ENCODE measurements at places on chromosomes 1 and 21.

DNA sequence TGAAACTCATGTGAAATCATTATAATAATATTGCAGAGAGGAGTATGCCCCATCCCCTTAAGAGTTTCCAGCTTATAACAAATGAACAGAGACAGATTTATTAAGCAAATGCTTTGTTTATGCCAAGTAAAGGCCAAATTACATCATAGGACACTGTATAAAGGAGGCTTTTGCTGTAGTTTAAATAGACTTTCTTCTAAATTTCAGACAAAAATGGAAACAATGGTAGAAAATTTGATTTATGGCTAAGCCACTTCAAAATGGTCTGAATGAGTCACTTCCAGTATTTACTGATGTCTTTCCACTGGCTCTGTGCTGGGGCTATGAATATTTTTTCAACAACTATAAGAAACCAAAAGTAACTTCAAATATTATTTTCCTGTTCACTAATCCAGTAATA lies 81.1 kb upstream of the ST6GALNAC5 start:
- DNase-seq: no peak

DNA sequence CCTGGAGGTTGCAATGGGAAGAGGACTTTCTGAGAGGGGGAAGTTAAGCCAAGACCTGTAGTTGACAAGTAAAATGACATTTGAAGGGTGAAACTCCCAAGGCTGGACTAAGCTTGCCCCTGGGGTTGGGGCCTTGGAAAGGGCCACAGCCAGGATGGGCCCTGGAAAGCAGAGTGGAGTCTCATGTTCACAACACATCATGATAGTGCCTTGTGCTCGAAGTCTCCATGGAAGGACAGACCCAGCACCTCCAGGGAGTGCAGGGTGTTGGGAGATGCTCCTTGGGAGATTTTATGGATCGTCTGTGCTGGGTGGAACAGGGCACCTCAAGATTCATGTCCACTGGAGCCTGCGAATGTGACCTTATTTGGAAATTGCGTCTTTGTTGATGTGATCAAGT lies 55.6 kb upstream of the ACTRT2 start:
- no peak for DNase-seq

DNA sequence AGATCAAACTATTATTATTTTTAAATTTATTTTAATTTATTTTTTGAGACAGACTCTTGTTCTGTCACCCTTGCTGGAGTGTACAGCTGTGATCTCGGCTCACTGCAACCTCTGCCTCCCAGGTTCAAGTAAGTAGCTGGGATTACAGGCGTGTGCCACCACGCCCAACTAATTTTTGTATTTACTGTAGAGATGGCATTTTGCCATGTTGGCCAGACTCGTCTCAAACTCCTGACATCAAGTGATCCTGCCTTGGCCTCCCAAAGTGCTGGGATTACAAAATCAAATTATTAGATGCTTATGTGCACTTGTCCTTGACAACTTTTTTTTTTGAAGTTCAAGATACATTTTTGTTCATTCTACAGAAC lies 15.4 kb downstream of the LIN9 start:
- no peak for DNase-seq

- no peak for DNase-seq
Observed at GRCh38 chr1:242212401-242212800, 213.5 kb upstream of the MAP1LC3C start.

DNA sequence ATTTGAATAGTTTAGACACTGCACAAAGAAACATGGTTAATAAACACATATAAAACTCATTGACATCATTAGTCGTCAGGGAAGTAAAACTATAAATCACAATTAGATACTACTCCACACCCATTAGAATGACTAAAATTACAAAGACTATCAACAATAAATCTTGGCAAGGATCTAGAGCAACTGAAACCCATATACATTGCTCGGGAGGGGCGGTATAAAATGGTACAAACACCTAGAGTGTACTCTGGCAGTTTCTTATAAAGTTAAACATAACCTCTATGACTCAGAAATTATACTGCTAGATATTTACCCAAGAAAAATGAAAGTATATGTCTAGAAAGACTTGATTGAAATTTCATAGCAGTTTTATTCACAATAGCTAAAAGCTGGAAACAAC lies 434.2 kb downstream of the RWDD3 start:
- no peak for DNase-seq

GRCh38 chr1:159889202-159889601 lies 10.8 kb downstream of the CFAP45 start:
- DNase-seq: no peak

GRCh38 chr1:95388031-95388430 lies 154.0 kb downstream of the RWDD3 start:
- DNase-seq: no peak

- DNase-seq: no peak
Observed at GRCh38 chr1:53943090-53943489, 2.4 kb downstream of the IFT25 start.

DNA sequence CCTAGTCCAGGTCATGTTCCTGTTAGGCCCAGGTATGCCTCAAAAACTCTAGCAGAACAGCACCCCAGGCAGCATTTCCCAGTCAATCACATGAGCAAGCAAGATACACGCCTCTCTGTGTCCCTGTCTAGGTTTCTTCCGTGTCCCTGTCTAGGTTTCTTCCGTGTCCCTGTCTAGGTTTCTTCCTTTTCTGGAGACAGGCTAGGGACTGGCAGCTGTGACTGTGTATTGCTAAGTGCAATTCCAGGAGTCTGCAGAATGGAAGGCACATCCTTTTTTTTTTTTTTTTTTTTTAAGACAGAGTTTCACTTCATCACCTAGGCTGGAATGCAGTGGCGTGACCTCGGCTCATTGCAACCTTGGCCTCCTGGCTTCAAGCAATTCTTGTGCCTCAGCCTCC lies 77.6 kb downstream of the SETD4 start:
- no peak for DNase-seq

- no peak for DNase-seq
Observed at GRCh38 chr1:174023440-174023839, 1.3 kb upstream of the RC3H1 start.

DNA sequence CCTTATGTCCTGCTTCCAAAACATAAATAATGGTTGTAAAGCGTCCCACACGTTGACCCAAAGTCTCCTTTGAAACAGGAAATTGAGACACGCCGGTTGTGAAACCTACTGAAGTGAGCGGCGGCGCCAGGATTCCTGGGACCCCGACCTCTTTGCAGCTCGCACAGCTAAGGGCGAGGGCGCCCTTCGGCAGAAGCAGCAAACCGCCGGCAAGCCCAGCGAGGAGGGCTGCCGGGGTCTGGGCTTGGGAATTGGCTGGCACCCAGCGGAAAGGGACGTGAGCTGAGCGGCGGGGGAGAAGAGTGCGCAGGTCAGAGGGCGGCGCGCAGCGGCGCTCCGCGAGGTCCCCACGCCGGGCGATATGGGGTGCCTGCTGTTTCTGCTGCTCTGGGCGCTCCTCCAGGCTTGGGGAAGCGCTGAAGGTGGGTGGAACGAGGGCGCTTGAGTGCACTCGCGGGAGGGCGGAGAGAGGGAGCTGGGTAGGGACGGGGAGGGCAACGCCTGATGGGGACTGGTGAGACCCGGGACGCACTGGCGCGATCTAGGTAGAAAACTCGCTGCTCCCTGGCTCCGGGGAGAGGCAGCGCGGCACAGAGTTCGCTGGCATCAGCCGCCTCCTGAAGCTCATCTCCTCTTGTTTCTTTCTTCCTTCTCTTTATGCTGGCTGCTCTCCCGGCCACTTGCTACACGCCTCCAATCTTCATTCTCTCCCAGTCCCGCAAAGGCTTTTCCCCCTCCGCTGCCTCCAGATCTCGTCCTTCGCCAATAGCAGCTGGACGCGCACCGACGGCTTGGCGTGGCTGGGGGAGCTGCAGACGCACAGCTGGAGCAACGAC lies at the start of gene CD1D:
TSS of gene CD1D (plus strand) at position 155 of the 836 bp plus-strand sequence. CDS start at position 362, 207 bp downstream.
- no peak for DNase-seq

DNA sequence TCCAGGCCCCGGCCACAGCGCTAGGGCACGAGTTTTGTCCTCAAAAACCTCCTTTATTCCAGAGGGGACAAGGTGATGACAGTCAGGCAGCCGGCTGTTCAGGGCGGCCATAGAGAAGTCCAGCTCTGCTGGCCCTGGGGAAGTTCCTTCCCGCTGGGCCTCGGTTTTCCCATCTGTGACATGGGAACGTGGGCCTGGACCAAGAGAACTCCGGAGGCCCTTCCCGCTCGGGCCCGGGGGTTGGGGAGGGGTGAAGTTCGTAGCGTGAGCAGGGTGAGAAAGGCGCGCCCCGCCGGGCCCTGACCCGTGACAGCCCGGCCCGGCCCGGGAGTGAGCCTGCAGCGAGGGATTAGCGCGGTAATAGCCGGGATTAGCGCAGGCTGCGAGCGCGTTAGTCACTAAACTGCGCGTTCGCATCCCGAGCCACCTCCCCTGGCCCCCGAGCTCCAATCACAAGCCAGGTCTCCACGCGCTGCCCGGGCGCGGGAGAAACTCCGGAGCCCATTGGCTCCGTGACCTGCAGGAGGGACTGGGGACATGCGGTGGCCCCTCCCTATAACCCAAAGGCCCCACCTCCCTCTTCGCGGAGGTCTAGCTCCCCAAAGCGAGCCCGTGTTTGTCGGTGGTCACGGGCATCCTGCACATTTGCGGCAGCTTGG lies 29.8 kb upstream of the PADI2 start:
- no peak for DNase-seq

DNA sequence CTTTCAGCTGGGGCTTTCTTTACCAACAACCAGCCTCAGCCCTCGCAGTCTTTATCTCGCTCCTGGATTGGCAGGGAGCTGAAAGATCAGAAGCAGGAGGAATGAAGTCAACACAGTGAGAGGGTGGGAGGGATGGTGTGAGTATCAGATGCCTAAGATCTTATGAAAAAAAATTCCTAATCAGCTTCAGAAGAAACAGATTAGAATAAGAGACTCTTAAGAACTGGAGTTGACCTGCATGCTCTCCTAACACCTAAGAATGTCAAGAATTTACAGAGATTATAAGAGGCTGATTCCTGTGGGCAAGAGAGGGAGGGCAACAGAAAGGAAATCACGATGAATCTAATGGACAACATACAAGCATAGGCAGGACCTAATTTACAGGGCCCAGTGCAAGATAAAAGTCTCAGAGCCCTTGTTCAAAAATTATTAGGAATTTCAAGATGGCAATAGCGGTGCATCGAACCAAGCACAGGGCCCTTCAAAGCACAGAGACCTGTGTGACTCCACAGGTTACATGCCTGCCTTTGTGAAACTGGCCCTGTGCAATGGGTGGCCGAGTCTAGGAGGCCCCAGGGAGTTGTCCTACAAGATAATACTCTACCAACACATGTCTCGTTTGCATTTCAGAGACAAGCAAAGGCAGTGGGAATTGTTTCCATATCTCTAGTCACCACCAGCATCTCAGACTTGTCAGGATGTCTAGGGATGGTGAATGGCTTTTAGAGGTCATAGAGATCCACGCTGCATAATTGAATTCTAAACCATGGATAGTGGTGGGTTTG lies 65.3 kb upstream of the PPP2R5A start:
- DNase-seq: no peak

DNA sequence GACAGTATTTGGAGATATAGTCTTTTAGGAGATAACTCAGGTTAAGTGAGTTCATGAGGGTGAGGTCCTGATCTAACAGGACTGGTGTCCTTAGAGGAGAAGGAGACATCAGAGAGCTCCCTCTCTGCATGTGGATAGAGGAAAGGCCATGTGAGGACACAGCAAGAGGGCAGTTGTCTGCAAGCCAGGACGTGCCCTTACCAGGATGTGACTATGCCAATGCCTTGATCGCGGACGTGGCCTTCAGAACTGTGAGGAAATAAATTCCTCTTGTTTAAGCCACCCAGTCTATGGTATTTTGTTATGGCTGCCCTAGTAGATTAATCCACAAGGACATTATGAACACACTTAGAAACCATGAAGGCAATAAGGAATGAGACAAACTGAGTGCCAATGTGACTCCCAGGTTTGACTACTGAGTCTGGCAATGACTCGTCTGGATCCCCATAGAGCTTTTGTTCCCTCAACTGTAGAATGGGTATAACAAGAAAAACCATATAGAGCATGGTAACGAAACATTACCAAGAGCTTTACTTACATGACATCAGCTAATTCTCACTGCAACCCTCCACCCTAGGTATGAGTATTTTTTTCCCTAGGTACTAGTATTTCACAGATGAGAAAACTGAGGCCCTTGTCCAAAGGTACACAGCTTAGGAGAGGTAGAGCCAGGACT lies 6.5 kb downstream of the URB1 start:
- DNase-seq: no peak

GRCh38 chr1:3858231-3858981 lies 1.1 kb downstream of the DFFB start:
- no peak for DNase-seq

- no peak for DNase-seq
Observed at GRCh38 chr1:209585672-209586071, 2.2 kb downstream of the CAMK1G start.

All from stimulated activated CD4-positive, alpha-beta T cell treated with anti-CD3 and anti-CD28 coated beads, Interleukin-12 subunit alpha, Interleukin-12 subunit beta, amount 100 ng/mL, for 24 hours (primary cell).